Fibroblast of pulmonary artery (primary cell): ENCODE measurements at places on chromosomes 1 and 21.

GRCh38 chr1:17215545-17215890, 10.6 kb downstream of the PADI1 start:
- DNase-seq, result no peak

DNA sequence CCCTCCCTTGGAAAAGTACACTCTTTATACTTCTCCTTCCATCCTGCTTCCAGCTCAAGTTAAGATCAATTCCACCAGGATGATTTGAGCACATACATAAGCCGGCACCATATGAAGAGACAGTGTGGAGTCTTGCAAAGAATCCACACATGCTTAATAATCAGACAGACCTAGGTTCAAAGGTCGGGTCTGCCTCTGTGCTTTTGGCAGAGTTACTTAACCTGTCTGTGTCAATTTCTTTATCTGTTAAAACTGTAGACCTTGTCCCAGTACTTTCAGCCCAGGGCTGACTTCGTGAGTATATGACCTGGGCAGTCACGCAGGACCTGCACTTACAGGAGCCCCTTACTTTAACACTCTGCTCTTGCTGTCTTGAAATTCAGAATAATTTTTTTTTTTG, 30.2 kb upstream of the BECN2 start:
- DNase-seq, result no peak

DNA sequence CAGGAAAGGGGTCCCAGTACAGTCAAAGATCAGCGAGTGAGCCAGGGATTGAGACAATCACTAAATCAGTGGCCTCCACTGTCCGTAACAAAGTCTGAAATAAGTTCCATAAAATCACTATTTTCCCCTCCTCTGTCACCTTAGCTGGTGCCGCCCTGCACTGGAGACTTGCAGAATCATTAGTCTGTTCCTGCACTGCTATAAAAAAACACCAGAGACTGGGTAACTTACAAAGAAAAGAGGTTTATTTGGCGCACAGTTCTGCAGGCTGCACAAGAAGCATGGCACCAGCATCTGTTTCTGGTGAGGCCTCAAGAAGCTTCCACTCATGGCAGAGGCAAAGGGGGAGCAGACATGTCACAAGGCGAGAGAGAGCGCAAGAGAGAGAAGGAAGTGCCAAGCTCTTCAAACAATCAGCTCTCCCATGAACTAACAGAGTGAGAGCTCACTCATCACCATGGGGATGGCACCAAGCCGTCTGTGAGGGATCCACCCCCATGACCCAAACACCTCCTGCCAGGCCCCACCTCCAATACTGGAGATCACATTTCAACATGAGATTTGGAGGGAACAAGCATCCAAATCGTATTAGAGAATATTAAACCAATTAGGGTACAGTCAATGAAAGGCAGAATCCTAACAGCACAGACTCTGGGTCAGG, 129.8 kb upstream of the TIAM1 start:
- peak; percentile 5 for DNase-seq

DNA sequence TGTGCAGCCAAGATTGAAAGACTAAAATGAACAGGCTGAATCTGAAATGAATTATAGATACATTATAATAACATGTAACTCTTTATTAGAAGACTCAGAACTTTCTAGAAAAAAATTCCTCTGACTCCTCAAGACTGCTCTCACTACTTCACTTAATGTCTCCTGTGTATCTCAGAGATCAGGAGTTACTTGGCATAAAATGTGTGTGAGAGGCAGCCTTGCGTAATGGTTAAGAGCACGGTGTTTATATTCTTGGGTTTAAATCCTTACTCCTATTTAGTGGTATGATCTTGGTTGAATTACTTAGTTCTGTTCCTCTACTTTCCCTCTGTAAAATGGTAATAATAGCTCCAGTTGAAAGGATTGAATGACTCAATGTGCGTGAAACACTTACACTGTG, 634.9 kb downstream of the LTN1 start:
- no peak for DNase-seq

DNA sequence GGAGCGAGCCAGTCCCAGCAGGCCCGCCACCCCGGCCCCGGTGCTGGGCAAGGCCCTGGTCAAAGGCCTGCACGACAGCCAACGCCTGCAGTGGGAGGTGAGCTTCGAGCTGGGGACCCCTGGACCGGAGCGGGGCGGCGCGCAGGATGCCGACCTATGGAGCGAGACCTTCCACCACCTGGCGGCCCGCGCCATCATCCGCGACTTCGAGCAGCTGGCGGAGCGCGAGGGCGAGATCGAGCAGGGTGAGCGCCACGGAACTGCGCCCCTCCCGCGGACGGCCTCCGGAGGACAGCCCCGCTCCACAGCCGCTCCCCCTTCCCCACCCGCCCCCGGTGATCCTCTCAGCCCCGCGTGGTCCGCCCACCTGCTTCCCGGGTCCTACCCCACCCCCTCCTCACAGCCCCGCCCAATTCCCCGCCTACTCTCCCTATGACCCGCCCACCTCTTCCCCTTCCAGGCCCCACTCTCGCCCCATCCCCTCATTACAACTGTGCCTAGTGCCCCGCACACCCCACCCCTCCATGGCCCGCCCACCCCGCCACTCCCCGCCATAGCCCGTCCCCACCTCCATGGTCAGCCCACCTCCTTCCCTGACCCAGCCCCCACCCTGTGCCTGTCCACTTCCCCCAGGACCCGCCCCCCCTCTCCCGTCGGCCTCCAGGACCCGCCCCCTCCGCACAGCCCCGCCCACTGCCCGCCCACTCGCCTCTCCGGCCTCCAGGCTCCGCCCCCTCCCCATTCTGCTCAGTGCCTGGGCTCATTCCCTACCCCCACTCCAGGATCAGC, 52.7 kb downstream of the VWA5B1 start:
- DNase-seq, result no peak

GRCh38 chr1:80673935-80674597, 1126.7 kb upstream of the ADGRL2 start:
- no peak for DNase-seq

- no peak for DNase-seq
Observed at GRCh38 chr1:70583522-70583921, 172.5 kb downstream of the CTH start.

DNA sequence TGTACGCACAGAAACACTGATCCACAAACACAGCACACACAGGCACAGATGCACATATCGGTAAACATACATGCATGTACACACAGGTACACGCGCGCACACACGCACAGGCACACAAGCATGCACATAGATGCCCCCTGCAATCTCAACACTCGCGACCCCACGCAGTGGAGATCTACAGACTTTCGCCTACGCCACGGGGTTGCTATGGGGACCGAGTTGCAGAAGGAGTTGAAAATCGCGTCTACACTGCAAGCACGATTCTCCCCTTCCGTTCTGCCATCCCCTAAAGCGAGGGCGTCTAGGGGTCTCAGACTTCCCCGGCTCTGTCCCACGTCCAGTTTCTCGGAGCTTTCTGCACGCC, 826 bp downstream of the TRIM17 start:
- DNase-seq, result no peak

DNA sequence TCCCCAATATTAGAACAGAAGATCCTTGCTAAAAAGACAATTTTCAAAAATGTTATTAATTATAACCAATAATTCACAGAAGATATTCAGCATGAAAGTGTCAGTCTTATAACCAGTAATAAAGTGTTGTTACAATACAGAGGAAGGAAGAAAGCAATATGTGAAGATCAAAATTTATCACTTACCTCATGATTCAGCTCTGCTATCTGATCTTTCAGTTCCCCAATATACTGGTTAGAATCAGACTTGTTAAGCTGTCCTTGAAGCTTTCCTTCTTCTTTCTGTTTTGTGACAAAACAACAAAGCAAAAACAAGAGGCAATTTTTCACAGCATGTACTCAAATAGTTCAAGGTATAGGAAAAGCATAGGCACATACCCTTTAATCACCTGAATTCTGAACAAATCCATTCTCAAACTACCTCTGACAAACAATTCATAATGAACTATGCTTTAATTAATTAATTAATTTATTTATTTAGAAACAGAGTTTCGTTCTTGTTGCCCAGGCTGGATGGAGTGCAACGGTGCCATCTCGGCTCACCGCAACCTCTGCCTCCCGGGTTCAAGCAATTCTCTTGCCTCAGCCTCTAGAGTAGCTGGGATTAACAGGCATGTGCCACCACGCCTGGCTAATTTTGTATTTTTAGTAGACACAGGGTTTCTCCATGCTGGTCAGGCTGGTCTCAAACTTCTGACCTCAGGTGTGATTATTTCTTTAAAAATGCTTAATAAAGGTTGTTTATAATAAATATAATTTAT, 76.9 kb upstream of the GFI1 start:
- DNase-seq, result no peak

DNA sequence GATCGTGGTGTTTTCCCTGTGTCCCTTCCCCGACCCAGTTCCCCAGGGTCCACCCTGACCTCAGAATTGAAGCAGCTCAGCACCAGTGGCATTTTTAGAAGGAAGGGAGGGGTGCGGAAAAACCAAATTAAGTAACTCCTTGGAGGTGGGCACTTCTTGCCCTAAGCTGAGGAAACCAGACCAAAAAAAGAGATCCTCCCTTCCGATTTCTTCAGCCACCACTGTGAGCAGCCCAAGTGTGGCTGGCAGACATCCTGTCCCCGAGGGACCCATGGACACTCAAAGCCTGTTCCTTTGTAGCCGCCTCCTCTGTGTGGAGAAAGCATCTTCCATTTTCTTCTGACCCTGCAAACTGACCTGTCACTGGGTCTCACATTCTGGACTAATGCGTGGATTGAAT, 31.3 kb downstream of the KIRREL1 start:
- DNase-seq, result no peak

DNA sequence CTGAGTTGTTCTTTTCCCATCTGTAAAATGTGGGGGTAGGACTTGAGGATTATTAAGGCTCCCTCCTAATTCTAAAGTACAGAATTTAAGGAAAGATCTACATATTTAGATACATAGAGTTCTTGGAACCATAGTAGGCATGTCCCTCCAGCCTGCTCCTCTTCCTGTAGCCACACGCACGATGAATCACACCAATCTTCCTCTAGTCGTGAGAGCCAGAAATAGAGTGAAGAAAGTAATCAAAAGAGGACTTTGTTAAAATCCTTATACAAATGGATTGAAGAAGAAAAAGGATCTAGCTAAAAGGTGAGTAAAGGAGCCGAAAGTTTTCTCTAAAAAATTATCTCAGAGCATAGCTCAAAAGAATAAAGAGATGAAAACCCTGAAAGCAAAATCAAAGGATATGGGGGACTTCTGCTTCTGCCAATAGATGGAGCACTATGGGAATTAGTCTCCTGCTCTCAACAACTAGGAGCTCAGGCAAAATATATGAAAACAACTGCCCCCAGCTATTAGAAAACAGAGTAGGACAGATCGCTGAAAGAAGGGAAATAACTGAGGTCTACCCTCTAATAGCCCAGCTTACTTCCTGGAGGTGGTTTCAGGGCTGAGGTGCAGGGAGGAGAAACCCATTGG, 8.5 kb downstream of the C1orf141 start:
- DNase-seq, result peak; percentile 24

DNA sequence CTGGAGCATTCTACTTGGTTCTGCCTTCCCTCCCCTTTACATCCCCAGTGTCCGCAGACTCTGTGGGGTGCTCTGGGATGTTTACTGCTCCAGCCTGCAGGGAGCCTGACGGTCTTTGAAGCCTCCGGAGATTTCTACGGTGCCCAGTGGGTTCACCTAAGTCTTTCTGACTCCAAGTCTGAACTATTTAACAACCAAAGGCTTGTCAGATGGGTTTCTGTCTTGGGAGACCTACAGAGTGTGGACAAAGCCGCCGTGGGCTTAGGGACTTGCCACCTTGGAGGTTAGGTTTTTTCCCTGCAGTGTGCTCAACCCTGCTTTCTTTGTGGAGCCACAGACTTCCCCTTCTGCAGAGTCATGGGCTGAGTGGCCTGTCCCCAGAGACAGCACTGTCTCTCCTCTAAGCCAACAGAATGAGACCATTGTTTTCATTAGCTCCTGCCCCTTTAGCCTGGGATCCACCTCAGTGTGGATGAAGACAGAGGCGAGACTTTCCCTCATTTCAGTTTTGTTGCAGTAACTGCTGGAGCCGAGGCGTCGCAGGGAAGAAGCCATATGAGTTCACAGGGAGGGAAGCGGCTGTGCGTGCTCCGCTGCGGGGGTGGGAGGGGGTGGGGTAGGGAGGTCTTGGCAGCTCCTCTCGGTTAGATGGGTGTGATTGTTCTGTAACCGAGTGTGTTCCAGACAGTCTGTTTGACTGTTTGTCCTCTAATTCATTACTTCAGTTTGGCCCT, 120.7 kb downstream of the CNIH3 start:
- peak; percentile 63 for DNase-seq

DNA sequence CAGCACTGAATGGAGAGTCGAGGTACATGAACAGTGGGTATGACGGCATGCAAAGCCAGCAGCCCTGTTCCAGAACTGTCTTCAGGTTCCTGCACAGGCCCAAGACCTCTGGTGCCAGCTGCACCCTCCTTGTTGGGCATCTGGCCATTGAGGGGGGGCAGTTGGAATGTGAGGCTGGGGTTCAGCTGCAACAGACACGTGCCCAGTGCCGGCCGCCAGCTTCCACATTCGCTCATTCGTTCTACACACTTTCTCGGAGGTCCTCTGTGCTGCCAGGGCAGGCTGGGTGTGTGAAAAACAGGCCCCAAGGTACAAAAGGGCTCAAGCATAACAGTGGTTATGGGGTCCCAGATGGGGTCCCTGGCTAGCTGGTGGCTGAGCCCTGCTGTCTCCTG, 37.9 kb upstream of the SLC19A1 start:
- no peak for DNase-seq

DNA sequence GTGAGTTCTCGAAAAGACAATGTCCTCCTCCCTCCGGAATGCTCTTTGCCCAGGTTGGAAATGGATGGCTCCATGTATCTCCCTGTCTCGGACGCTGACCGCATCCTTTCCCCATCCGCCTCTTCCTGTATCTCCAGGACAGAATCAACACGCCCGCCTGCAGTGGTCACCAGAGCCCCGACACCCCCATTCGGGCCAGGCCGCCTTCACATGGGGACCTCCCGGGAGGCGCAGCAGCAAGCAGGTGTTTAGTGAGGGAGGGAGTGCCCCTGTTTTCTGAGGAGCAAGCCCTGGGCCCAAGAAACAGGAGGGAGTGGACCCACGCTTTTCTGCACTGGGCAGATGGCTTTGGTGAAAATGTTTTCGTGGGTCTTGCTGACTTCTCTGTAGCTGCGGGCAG, 83.5 kb upstream of the TTC34 start:
- no peak for DNase-seq

DNA sequence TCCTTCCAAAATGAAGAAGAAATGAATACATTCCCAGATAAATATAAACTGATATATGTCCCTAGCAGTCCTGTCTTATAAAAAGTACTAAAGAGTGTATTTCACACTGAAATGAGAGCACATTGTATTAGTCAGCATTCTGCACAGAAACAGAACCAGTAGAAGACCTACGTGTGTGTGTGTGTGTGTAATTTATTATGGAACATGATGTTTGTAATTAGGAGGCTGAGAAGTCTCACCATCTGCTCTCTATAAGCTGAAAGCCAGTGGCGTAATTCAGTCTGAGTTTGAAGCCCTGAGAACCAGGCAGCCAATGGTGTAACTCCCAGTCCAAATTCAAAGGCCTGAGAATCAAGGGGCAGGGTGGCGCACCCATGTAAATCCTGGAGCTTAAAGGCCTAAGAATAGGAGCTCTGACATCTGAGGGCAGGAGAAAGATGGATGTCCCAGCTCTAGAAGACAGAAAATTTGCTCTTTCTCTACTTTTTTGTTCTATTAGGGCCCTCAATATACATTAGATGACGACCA, 146.5 kb upstream of the LYPLAL1 start:
- DNase-seq, result no peak
